ENCODE measurements at places on chromosomes 5 and 9. TPM values are rescaled to one million over a fixed set of nuclear protein-coding genes. Genes with fewer than 3 reads are reported as not detected.

PCDHB10 gene
- total RNA-seq = 0.70 TPM

TEK gene
- 119 TPM for total RNA-seq

ZBED3 gene
- total RNA-seq = 6.1 TPM

- DNase-seq = no peak
Measured at GRCh38 chr9:99406939-99407338, 184.9 kb downstream of the SEC61B start.

GRCh38 chr5:101721543-101721942 lies 574.5 kb downstream of the SLCO4C1 start:
- no peak for DNase-seq

- DNase-seq = no peak
Measured at GRCh38 chr9:70964861-70965260, 156.6 kb downstream of the TRPM3 start.
